ENCODE measurements at places on chromosomes 12 and 14.

DNA sequence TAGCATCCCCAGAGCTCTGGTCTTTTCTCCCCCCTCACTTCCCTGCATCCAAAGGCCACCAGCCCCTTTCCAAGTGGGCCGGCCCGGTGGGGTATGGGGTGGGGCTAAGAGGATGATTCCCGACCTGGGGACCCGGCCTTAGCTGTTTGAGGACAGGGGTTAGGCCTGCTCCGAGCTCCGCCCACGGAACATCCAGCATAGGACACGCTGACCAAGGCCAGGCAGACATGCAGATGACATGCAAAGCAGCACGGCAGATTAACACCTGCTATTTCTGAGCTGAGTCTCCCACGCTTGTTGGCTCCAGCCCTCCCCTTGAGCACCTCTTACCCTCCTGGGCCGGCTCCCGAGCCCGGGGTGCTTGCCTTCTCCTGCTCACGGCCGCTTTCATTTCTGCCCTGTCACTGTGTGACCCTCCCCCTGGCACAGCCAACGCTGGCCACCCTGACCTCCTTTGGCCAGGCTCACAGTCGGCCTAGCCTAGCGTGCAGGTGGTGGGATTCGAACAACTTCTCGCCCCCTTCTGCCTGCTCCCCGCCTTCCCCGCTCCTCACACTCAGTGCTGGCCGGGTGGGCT is 40.2 kb downstream of the TEAD4 start:
- DNase-seq: no peak

DNA sequence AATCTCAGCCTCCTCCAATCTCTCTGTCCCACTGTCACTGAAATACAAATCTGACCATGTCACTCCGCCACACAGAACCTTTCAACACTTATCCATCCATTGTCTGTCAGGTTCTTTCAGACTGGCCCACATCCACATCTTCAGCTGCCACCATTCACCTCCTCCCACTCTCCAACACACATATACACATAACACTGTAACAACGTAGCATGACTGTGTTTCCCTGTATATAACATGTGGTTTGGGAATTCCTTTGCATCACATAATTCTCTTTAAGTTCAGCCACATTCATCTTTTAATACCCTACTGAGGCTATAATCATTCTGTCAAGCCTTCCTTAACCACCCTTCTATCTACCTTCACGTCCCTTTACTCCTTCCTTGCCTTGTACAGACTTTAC is 99.2 kb downstream of the PPP2R5E start:
- no peak for DNase-seq

GRCh38 chr12:53657041-53657440 is 18.8 kb downstream of the ATP5MC2 start:
- no peak for DNase-seq

DNA sequence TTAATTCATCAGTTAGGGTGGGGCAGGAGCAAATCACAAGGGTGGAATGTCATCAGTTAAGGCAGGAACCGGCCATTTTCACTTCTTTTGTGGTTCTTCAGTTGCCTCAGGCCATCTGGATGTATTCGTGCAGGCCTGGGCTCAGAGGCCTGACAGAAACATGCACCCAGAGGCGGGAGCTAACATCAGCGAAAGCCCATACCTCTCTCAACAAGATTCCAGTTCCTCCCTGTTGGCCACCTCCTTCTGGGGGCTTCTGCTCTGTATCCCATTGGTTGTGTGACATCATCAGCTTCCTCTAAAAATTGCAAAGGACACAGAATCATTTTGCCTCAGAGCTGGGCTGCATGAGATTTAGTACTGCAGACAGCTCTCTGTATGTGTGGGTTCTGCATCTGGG is 134.3 kb downstream of the ZNF664 start:
- no peak for DNase-seq

- no peak for DNase-seq
Measured at GRCh38 chr14:31371646-31372045, 48.7 kb downstream of the HEATR5A start.

- no peak for DNase-seq
Measured at GRCh38 chr12:127509066-127509778, 757.7 kb upstream of the TMEM132C start.

DNA sequence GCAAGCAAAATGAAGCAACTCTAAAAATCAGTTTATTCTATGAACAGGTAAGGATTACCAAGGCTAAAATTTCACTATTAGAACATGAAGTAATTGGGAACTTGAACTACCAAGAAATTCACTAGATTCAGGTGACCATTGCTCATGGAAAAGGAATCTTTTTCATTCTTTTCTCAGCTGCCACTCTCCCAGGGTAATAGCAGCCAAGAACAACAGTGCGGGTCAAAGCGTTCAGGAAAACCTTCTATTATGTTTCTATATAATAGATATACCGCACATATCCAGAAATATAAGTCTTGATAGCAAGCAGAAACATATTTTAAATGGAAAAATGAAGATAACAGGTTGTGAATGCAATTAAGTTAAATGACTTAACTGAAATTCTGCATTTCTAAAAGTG is 125.6 kb downstream of the NELL2 start:
- DNase-seq: no peak

GRCh38 chr12:14612898-14613445 is 45.3 kb upstream of the PLBD1 start:
- DNase-seq: no peak

DNA sequence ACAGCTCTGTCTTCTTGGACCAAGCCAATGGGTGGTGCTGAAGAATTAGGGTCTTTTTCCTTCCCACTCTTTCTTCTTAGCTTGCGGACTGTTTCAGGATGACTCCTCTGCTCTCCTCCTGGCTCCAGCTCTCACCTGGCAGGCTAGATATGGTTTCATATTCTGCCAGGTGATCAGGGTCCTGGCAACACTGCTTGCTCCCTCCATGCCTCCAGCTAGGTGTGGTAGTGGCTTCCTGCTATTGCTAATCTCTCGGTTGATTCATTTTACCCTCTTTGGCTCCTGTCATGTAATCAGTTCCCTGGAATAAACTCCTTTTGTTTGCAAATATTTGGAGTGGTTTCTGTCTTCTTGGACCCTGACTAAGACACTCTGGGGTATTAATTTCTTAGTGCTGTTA is 4.3 kb upstream of the GZMH start:
- DNase-seq: no peak

DNA sequence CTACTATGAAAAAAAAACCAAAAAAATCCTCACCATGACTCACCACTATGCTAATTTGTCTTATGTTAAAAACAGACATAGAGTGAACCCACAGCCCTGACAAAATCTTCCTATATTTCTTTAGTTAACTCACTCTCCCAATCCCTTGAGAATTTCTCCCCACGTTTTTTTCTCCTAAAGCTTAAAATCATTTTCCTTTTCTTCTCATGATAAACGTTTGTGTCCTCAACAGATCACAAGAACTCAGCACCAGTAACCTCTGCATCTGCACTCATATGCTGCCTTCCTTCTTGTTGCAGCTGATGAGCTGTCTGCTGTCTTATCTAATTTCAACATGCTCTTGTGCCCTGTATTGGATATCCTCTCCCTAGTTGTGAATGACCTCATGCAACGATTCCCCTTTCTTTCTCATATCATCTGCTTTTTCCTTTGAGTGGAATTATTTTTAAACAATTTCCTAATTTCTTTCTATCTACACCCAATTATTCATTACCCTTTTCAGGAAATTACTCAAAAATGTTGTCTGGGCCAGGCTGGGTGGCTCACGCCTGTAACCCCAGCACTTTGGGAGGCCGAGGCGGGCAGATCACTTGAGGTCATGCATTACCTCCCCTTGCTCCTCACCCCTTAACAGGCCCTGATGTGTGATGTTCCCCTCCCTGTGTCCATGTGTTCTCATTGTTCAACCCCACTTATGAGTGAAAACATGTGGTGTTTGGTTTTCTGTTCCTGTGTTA is 427.5 kb upstream of the MGAT4C start:
- DNase-seq: no peak

GRCh38 chr12:72872996-72873395 is 600.8 kb downstream of the TRHDE start:
- no peak for DNase-seq

GRCh38 chr12:121986489-121987245 is 35.0 kb upstream of the BCL7A start:
- DNase-seq: no peak

- peak; percentile 25 for DNase-seq
Measured at GRCh38 chr12:120367924-120368788, 808 bp downstream of the MSI1 start.

DNA sequence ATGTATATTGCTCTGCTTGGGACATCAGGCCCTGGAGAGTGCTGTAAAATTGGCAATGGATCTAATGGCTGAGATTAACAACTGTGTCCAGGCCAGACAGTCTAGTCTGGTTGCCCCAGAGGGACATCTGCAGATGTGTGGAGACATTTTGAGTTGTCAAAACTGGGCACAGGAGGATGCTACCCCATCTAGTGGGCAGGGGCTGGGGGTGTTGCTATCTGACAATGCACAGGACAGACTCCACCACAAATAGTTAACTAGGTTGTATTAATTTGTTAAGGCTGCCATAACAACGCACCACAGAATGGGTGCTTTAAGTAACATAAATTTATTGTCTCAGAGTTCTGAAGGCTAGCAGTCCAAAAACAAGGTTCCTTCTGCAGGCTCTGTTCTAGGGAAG is 302.5 kb upstream of the AMIGO2 start:
- DNase-seq: no peak

DNA sequence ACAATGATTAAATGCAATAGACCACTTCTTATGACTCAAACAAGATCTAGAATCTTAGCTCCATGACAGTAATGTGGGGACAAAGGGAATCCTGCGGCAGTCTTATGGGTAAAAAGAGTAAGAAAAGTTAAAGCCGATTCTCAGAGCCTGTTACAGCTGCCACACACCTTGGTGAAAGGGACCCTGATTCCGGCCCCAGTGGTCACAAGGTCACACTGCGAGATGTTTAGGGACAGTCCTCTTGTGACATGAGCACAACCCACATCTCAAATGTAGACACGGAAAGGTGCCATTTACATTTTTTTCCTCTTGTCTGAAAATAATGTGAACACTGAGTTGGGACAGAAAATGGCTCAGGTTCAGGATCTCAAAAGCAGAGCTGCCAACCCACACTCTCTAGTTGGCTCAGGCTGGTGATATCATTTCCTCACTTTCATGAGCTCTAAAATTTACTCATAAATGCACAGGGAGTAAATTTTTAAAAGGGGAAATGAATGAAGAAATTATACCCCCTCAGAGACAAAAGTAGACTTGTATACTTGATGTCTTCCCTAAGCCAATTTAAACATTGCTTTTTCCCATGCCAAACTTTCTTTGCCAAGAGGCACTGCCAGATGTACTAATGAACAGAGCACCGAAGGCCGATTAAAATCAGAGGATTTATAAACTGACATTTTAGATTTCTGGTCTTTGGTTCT is 113.1 kb upstream of the OVCH1 start:
- no peak for DNase-seq

DNA sequence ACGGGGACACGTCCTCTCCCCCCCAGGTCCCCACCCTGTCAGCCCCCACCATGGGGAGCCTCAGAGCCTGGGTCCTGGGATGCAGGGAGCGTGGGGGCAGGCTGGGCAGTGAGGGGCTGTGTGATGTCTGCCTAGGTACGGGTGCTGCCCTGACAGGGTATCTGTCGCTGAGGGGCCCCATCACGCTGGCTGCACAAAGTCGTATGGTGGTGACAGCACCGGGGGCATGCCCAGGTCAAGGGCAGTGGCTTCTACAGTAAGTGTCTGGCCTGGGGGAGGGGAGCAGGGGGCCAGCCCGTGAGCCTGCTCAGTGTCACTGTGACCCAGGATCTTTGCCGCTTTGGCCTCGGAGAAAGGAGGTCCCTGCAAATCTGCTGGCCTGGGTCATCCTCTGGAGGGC is 23.3 kb downstream of the PAPLN start:
- DNase-seq: no peak

GRCh38 chr12:12744546-12745305 is 27.6 kb downstream of the CDKN1B start:
- DNase-seq: no peak

- DNase-seq: no peak
Measured at GRCh38 chr12:121990692-121991603, 30.7 kb upstream of the BCL7A start.

- no peak for DNase-seq
Measured at GRCh38 chr14:102150744-102151143, 11.0 kb downstream of the WDR20 start.

- no peak for DNase-seq
Measured at GRCh38 chr12:49893753-49894750, 9.6 kb downstream of the FAIM2 start.

GRCh38 chr12:666066-666465 is 2.8 kb upstream of the NINJ2 start:
- no peak for DNase-seq

DNA sequence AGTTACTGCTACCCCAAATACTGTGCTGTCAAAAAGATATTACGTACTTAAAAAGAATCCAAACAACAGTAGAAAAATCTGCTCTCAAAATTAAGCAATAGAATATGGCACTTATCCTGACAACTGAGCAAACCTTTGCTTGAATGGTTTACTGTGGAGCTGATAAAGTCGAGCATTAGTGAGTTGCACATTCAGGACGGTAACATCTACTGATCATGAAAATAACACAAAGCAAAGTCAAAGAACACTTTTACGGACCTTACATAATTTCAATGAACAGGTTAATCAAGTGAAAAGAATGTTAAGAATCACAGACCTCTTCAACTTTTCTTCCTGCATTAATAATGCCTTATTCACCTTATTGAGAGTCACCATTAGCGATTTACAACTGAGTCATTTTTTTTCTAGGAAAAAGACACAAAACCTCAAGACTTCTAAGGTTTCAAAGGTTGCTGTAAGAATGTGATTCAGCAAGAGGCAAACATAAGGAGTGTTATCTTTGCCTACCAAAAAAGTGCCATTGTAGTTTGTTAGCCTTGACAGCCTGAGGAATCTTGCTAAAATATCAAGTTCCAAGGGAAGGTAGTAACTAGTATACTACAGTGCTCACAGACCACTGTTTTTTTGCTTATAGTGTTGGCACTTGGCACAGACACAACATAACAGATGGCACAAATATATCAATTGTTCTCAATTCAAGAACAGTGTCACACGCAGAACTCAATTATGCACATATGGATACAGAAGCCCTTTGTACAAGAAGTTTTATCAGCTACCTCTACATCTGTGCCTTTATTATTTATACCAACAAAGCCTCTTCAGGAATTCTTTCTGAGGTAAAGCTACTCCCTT is 334.2 kb upstream of the RPL10L start:
- no peak for DNase-seq

DNA sequence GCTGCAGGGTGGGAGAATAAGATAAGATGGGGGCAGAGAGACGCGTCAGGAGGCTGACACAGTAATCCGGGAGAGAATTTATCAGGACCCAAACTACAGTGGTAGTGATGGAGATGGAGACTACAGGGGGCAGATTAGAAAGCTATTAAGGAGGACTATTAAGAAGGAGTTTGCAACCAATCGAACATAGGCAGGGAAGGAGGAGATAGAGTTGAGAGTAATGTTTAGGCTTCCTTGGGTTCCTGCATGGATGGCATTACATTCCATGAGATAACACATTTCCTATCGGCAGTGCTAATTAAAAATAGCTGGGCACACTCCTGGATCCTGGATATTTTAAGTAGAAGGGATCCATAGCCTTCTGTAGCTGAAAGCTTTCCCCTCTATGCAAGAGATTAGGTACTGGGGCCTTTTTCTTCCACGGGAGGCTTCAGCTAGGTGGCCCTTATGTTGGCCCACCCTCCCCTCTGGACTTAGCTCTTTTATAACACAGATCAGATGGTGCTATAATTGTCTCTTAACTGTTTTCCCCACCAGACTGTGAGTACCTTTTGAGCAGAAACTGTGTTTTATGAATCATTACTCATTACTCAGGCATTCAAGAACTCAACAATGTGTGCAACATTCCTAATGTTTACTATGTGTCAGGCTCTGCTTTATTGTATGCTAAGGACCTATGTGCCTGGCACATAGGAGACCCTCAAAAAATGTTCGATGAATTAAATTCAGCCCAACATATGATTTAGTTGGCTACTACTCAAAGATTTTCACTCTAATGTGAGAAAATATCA is 113.0 kb downstream of the RMST start:
- DNase-seq: no peak
